ENCODE measurements at places on chromosomes 3 and 15.

DNA sequence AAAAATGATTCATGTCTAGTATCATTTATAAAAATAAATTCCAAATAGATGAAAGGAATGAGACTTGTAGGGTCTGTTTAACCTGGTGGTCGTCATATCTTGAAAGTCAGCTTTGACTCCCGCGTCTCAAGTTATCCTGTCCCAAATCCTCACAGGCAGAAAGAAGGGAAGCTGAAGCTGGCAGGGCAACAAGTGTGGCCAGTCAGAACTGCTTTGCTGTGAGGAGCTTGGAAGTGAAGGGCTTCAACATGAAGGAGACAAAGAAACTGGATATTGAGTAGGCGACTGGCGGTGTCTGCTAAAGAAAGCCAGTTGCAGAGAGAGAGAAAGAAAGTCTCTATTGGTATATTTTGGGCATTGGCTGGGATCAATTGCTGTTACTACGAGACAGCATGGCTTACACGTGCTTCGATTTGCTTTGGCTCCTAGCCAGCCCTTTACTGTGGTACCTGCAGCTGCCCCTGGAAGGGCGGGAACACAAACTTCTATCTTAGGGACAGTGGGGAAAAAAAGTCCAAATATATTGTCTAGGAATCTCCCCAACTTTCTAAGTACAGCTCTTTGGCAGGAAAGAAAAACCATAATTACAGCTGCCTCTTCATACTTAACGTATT lies 107.2 kb downstream of the CHST2 start:
- DNase-seq, result no peak

- no peak for DNase-seq
Measured at GRCh38 chr3:138747225-138747624, 87.5 kb downstream of the PIK3CB start.

DNA sequence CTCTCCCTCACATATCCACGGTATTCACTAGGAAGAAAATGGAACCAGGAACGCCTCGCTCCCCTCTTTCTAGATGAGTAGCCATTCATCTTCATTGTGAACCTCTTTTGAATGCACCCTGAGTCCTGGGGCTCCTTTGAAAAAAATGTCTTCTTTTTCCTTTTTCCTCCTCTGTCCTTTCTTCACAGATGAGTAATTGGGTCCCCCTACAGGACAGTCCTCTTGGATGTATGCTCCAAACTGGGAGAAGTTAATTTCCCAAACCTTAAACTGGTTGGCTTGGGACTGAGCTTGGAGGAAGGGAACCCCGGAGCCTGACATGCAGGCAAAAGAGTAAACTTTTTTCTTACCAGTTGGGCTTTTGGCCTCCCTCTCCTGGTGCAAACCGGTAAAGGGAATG lies 108.8 kb downstream of the DPH6 start:
- no peak for DNase-seq

DNA sequence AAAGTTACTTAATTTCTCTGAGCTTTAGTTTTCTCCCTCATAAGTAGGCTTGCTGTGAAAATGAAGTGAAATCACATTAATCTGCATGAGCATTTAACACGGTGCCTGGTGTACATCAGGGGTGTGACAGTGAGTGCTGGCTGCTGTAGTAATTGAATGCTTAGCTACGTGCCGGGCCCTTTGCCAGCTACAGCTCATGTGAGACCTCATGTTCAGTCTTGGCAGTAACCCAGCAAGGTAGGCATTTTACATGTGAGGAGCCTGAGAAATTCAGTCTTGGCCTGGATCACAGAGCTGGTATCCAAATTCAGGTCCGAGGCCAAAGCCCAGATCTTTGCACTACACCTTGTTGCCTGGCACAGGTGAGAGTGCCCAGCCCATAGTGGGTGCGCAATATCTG lies 9.1 kb downstream of the GHRL start:
- no peak for DNase-seq

DNA sequence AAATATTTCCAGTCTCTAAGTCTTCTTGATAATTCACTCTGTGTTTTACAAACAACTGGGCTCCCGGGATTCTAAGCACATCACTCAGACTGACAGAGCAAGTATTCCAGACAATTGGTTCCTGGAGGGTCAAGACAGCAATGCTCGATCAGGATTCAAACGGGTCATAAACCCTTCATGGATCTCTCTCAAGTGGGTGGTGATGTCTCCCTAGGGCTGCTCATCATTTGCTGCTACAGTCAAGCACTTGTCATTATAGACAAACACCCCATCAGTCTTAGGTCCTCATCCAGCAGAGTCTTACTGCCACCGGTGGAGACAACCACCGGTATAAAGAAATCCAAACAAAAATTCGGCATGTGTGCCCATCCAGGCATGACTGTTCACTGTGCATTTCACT lies 921.1 kb downstream of the FHIT start:
- no peak for DNase-seq

- no peak for DNase-seq
Measured at GRCh38 chr15:70268698-70269251, 171.1 kb upstream of the TLE3 start.

DNA sequence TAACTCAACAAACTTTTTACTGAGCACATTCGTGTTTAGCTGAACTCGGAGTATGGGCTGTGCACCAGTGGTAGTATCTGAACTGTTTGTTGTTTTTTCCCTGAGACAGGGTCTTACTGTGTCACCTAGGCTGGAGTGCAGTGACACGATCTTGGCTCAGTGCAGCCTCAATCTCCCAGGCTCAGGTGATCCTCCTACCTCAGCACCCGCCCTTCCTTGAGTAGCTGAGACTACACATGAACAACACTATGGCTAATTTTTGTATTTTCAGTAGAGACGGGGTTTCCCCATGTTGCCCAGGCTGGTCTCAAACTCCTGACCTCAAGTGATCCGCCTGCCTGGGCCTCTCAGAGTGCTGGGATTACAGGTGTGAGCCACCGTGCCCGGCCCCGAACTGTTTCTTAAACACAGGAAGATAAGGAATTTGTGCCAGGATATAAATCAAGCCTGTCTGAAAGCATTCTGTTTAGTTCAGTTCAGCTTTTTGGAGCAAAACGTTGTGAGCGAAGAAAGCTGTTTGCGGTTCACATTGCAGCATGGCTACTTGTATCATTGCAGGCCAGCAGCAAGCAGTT lies 40.4 kb upstream of the SKOR1 start:
- DNase-seq, result no peak

DNA sequence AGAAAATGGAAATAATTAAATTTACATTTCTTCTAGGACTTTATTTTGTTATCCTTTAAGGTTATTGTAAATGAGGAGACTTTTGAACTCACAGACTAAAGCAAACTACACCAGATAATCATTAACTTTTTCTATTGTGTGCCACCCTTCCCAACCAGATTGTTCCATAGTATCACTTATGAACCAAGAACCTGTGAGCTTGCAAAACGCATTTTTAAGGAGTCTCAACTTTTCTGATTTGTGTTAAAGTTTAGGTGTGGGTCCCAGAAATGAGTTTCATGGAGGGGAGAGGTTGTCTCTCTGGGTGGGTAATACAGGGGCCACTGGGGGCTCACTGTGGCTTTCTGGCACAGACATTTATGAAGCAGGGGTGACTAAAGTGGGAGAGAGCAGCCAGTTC lies 75.7 kb downstream of the IGF1R start:
- no peak for DNase-seq

GRCh38 chr3:135238236-135238830 lies 443.3 kb downstream of the EPHB1 start:
- no peak for DNase-seq

DNA sequence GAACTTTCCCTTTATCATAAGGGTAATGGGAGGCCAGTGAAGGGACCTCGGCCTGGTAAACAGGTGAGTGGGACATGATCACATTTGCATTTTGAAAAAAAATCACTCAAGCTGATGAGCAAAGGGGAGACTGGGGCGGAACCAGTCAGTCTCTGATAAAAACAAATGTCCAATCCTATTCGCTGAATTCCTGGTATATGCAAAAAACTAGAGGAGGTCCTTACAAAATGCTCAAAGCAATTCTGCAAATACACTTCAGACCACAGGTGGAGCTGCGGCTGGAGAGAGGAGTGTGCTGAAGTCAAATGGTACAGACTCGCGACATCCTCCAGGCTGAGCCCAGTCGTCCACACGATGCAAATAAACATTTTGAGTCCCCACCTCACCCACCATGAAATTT lies 166.7 kb downstream of the FOXP1 start:
- peak; percentile 30 for DNase-seq

DNA sequence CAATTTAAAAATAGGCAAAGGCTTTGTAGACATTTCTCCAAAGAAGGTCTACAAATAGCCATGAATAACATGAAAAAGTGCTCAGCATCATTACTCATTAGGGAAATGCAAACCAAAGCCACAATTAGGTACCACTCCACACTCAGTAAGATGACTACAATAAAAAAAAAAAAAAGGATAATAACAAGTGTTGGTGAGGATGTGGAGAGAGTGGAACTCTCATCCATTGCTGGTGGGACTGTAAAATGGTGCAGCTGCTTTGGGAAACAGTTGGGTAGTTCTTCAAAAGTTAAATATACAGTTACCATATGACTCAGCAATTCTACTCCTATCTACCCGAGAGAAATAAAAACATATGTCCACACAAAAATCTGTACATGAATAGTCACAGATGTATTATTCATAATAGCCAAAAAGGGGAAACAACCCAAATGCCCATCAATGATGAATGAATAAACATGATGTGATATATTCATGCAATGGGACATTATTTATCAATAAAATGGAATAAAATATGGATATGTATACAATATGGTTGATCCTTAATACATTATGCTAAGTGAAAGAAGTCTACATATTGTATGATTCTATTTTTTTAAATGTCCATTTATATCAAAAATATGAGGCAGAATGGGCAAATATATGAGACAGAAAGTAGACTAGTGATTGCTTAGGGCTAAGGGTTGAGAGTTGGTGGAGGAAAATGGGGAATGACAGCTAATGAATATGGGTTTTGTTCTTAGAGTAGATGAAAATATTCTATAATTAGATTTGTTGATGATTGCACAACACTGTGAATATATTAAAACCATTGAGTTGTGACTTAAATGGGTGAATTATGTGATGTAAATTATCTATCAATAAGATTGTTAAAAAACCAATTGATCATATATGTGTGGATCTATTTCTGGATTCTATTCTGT lies 66.1 kb upstream of the SMAD3 start:
- no peak for DNase-seq

DNA sequence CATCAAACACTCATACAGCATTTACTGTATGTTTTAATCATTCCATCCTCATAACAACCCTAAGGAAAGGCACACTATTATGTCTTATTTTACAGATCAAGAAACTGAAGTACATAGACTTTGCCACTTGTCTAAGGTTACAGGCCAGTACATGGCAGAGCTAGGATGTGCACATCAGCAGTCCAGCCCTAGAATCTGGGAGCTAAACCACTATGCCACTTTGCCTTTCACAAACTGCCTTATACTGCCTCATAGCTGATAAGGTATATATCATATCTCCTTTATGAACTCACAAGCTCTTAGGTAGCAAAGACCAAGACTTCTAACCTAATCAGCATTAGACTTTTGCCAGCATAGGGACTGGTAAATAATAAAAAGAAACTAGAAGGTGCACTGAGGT lies 49.1 kb downstream of the MYO9A start:
- no peak for DNase-seq

GRCh38 chr3:24863215-24863614 lies 368.6 kb upstream of the THRB start:
- no peak for DNase-seq

DNA sequence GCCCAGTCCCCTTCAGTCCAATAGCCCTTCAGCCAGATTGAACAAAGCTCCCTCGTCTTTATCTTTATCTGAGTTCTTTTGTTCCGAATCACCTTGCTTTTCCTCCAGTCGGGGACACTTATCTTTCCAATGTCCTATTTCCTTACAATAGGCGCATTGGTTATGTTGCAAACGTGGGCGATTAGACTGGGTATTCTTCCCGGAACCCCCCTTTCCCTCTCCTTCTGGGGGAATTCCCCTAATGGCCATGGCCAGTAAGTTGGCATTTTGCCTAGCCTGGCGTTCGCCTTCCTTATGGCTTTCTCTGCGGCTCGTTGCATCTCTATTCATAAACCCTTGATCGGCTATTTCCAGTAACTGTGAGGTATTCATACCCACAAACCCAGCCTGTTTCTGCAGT lies 82.2 kb upstream of the VEPH1 start:
- DNase-seq, result no peak

GRCh38 chr15:94083467-94084052 lies 147.8 kb upstream of the MCTP2 start:
- DNase-seq, result no peak

DNA sequence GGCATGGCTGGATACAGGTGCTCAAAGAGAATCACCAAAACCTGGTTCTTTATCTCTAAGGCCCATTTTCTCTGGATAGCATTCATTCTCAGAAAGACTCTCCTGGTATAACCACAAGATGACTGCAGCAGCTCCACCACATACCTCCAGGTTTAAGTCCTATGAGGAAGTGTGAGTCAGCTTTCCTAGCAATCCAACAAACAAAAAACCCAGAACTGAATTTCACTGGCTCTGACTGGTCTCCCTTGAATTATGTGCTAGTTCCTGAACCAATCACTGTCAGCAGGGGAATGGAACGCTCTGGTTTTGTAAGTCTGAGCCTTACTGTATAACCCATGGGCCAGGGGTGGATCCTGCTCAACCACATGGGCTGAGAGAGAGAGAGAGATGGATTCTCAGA lies 27.2 kb downstream of the MRPL46 start:
- DNase-seq, result no peak

DNA sequence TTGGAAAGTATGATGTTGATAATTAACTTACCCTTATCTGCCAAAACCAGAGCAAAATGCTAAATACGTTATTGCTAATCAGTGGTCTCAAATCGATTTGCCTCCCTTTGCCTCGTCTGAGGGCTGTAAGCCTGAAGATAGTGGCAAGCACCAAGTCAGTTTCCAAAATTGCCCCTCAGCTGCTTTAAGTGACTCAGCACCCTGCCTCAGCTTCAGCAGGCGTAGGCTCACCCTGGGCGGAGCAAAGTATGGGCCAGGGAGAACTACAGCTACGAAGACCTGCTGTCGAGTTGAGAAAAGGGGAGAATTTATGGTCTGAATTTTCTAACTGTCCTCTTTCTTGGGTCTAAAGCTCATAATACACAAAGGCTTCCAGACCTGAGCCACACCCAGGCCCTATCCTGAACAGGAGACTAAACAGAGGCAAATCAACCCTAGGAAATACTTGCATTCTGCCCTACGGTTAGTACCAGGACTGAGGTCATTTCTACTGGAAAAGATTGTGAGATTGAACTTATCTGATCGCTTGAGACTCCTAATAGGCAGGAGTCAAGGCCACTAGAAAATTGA lies 59.7 kb downstream of the DCUN1D1 start:
- DNase-seq, result no peak

GRCh38 chr3:134054231-134054630 lies 24.5 kb upstream of the SLCO2A1 start:
- DNase-seq, result no peak

Data from effector CD4-positive, alpha-beta T cell (primary cell).